ENCODE measurements at places on chromosomes 7 and 10.

DNA sequence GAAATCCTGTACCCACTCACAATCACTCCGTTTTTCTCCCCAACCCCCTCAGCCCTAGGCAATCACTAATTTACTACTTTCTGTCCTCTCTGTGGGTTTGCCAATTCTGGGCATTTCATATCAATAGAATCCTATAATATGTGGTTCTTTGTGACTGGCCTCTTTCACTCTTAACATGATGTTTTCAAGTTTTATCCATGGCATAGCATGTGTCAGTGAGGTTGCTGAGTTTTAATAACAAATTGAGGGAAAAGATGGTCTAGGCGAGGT is 11.9 kb downstream of the PLAU start:
- no peak for DNase-seq

- no peak for DNase-seq
Measured at GRCh38 chr7:75614401-75614800, 122.3 kb downstream of the SPDYE5 start.

GRCh38 chr7:151432658-151433521 is 7.1 kb downstream of the CRYGN start:
- no peak for DNase-seq

- no peak for DNase-seq
Measured at GRCh38 chr7:4738711-4739527, 36.5 kb upstream of the AP5Z1 start.

- DNase-seq = no peak
Measured at GRCh38 chr10:31920538-31920937, 8.1 kb downstream of the ARHGAP12 start.

DNA sequence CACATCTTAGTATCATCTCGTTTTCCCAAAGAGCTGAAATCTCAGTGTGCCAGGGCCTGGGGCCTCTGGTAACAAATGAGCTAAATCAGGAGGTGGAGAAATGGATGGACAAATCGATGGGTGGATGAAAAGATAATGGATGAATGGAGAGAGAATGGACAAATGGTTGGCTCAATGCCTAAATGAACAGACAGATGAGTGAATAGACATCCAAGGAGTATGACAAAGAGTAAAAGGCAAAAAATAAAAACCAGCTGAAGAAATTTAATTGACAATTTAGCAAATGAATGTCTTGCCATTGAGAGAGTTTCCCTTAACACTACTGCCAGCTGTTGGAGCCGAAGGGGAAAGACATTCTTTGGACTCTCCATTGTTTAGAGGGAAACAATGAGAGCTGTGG is 8.0 kb downstream of the SYCE1 start:
- DNase-seq = no peak

- DNase-seq = no peak
Measured at GRCh38 chr10:103776878-103777591, 78.3 kb downstream of the SH3PXD2A start.
